Thoracic aorta (tissue), 2 donors: ENCODE measurements at places on chromosomes 2 and 18.

DNA sequence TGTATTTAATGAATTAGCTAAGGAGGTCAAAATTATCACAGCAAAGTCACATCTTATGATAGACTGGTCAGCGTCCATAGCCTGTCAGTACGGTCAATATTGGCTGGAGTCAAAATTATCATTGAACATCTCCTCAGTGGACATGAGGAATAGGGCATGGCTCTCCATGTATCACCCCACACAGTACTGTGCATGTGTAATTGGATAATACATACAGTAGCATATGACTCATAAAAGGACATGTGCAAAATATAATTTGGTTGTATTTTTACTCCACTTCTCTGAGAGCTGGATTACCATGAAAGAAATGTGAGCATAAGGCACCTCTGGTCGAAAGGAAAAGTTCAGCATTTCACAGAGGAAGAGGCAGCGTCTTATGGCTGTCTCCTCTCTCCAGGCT is 24.9 kb downstream of the ADD2 start:
- DNase-seq = no peak

GRCh38 chr2:209517436-209517835 is 93.6 kb downstream of the MAP2 start:
- DNase-seq = no peak

DNA sequence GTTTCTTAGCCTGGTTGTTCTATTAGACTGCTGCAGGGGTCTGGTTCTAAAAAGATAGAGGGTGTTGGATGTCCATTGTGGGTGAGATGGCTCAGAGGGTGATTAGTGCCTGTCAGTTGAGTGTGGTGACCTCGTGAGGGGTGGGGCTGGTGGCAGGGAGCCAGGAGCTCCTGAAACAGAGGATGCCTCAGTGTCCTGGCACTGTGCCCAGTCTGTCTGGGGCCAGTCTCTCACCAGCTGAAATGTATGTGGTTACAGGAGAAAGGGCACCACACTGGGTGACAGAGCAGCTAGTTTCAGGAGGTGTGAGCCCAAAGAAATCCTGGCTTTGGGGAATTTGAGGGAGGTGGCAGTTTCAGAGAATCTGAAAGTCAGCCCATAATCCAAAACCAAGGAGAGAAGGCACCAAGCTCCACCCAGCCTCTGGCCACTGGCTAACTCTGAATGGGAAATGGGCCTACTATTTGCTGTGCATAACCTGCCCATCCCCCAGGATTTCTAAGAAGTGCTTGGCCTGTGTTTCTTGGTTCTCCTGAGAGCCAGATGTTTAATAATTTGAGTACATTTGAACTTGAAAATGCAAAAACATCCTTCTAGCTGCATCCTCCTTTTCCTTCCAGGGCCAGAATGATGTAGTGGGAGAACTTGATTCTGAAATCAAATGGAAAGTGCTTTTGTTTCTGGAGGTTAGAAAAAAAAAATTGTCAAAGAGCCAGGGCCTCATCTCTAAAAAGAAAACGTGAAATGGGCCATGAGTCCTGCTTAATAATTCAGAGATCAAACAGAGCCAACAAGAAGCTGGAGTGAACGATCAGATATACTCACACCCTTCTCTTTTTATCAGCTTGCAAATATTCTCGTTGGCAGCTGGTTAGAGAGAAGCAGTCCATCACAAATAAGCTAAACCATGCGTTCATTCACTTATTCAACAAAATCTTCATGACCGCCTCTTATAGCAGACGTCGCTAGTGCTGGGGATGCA is 92.3 kb downstream of the B3GNT2 start:
- DNase-seq = peak; percentile 21

DNA sequence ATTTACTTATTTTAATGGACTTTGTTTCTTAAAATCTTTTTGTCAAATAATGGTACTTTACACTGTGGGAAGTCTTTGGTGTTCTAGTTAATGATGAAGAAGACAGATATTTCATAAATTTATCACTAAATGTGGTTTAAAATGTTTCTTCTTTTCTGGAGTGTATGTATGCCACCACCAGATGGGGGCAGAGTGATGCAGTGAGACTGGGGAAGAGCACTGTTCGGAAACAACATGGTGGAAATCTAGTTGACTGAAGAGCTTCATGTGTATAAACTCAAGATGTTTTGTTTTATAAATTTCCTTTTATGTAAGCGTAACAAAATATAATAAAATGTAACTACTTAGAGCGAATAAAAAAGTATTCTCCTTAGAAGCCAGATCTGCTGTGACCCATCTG is 195.1 kb downstream of the KCNE4 start:
- DNase-seq = no peak

- no peak for DNase-seq
Observed at GRCh38 chr2:8643996-8644356, 37.9 kb upstream of the ID2 start.

DNA sequence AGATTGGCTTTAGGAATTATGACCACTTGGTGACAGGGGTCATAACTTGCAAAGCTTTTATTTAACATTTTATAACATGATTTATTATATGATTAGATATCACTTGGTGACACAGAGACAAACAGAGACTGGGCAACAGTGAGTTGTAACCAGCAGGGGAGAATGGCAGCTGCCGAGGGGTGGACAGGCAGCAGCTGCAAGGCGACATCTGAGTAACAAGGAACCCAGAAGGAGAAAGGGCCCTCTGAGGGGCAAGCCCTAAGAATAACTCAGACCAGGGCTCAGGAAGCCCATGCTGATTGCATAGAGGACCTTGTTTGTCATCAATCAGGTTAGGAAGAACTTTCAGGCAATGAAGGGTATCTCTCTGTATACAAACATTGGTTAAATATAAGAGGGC is 339.9 kb upstream of the SOX11 start:
- no peak for DNase-seq

- DNase-seq = no peak
Observed at GRCh38 chr2:138063181-138063580, 98.9 kb downstream of the HNMT start.

GRCh38 chr2:136112317-136113208 is 5.4 kb downstream of the CXCR4 start:
- no peak for DNase-seq

DNA sequence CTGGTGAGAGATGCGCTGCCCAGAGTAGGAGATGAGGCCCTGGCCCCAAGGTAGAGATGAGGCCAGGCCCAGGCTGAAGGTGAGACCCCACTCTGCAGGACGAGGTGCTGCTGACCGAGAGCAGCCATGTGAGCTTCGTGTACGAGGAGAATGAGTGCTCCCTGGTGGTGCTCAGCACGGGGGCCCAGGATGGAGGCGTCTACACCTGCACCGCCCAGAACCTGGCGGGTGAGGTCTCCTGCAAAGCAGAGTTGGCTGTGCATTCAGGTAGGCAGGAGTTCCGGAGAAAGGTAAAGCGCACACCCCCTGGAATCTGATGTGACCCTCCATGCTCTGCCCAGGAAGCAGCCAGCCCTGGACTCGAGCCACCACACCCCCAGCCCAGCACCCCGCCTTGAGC is 21.5 kb upstream of the GMPPA start:
- DNase-seq = no peak

- DNase-seq = no peak
Observed at GRCh38 chr2:144151405-144151804, 368.5 kb downstream of the ZEB2 start.

DNA sequence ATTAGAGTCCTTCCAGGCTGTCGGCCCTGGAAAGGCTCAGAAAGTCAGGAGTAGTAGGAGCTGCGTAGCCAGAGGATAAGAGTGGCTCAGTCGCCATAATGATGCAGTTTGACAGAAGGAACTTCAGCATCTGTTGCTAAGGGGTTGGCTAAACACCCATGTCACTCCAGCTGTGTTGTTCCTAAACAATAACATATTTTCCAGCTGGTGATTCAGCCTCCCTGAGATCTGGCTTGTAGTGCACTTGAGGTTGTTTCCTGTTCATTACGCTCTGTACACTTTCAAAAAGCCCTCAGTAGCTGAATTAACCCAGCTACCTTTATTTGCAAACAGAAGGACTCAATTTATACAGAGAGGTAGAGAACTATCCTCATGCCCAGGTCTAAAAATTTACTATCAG is 39.7 kb upstream of the EPAS1 start:
- no peak for DNase-seq

DNA sequence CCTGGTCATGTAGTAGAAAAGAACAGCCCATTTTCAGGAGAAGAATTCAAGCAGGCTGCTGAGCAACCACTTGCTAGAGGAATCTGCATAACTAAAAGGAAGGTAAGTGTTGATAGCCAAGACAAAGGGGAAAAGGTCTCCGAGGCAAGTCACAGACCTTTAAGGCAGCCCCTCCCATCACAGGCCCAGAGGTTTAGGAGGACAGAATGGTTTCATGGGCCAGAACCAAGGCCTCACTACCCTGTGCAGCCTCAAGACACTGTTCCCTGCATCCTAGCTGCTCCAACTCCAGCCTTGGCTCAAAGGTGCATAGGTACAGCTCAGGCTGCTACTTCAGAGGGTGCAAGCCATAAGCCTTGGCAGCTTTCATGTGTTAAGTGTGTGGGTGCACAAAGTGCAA is 238.6 kb upstream of the CYP26B1 start:
- DNase-seq = no peak

DNA sequence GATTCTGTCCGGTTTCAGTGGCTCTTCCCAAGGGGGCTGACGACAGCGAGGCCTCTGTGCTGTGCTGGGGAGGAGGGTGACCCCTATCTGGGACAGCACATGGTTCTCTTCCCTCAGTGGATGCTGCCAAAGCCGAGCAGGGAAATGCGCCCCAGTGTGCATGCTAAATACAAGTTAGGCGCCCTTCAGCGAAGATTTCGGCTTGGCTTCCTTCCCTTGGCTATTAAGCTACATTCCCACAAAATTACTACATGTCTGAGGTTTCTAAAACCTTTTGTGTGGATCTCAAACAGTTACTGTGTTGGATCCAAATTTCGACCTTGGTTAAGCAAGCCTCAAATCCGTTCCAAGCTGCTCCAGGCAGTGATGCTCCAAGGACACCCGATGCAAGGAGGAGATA is 440.3 kb downstream of the NRXN1 start:
- no peak for DNase-seq

- DNase-seq = no peak
Observed at GRCh38 chr2:134774786-134775641, 56.2 kb upstream of the TMEM163 start.

- DNase-seq = no peak
Observed at GRCh38 chr2:220188031-220188430, 560.6 kb downstream of the SLC4A3 start.

GRCh38 chr18:55465313-55465712 is 122.7 kb downstream of the TCF4 start:
- DNase-seq = no peak

GRCh38 chr18:63112706-63113105 is 206.9 kb downstream of the BCL2 start:
- DNase-seq = no peak

- no peak for DNase-seq
Observed at GRCh38 chr2:1489486-1489885, 76.2 kb downstream of the TPO start.

DNA sequence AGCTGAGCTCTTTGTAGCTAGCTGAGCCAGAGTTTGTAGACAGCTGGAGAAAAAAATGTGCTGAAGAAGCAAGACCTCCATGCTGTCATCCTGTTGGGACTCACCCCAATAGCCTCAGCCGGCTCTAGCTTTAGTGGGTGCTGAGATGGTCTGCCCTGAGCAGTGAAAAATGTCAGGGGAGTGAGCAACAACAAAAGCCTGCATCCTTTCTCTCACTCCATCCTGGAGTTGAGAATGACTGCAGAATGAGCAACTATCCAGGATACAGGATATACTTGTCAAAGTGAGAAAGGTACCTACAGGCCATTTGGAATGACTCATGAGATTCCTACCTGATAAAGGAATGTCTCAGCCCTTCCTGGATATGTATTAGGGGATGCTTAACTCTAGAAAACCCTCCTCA is 146.1 kb upstream of the DLX2 start:
- no peak for DNase-seq

DNA sequence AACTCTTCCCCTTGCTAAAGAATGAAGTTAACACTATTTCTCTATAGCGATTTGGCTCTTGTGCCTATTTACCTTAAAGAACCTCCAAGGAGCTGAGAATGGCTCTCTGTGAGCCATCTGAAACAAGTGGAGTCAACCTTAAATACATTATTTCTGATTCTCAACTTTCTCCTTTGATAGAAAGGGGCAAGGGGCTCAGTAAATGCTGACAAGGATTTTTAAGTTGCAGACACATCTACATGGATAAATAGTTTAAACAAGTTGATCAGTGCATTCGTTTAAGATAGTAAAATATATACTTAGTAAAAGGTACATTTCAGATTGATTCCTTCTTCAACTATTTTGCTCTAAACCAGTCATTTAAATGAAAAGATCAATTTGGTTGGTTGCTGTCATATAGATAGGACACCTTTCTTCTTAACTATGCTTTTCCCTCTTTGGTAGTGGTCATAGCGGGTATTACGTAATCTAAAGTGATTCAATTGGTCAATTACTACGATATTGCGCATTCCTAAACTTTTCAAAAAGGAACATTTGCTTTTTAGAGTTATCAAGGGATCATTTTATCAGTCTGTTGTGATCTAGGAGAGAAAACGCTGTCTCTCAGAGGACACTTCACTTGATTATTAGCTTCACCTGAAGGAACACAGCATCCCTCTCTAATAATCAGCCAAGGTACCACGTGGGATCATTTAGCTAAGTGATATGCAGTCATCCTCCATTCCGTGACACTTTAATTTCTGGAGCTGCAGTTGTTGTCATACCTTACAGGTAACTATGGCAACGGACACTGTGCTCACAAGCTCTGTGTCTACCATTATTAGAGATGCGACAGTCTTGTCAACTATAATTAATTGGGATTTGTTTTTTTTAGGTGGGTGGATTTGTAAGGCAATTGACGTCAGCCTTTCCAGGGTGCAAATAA is 50.9 kb upstream of the KCNE4 start:
- no peak for DNase-seq

DNA sequence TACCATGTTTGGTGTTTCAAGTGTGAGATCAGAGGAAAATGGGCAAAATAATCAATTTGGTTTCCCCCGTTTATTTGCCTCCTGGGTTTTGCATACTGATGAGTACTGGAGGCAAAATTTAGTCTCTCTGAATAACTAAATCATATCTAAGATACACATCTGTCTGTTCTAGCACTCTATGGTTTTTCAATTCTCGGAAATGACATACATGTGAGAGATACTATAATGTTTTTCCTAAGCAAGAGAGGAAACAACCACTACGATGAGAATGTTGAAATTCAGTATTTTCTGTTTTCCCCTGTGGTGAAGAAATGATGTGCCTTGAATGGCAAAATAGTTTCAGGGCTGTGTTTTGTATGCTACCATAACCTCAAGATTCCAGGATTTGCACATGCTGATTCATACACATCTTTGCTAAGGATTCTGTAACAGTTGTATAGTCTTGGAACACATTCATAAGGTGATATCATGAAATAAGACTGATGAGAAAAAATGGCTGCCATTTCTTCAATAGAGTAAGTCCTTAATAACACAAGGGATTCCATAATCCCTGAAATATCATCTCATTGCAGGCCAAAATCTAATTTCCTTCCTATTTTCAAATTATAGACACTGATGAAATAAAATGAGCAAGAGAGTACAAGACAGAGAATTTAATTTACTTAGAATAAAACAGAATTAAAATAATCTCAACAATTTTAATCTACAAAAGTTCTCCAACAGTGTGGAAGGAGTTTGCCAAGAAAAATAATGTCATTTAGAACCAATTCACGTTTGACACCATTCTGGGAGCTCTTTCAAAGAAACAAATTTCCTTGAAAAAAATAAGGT is 316.6 kb downstream of the FIGN start:
- no peak for DNase-seq

- DNase-seq = no peak
Observed at GRCh38 chr2:120177001-120177621, 46.1 kb downstream of the TMEM185B start.

- DNase-seq = no peak
Observed at GRCh38 chr2:171316220-171316619, 117.6 kb downstream of the METTL8 start.
